Activated gamma-delta T cell treated with Interleukin-2 at 50 U/mL for 16 hours (primary cell): ENCODE measurements at places on chromosomes 12 and 14.

DNA sequence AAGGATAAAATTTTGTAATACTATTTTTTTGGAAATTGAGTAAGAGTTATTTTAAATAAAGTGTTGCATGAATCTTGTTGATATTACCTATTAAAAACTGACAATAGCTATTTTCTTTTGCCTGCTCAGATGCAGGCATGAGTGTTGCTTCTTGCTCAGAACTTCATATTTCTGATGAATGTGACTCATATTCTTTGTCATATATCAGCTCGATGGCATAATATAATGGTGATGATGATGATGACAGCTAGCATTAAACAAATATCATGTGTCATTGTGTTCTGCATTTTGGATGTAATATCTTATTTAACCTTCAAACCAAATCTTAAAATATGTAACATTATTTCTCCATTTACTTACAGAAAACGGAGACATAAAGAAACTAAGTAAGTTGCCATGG lies 605.5 kb upstream of the FOXG1 start:
- no peak for DNase-seq

GRCh38 chr12:109461846-109462756 lies 15.0 kb downstream of the KCTD10 start:
- no peak for DNase-seq

GRCh38 chr12:27343255-27344000 lies 10.8 kb downstream of the BMAL2 start:
- DNase-seq: no peak

GRCh38 chr12:104352106-104352713 lies 48.7 kb downstream of the EID3 start:
- no peak for DNase-seq

GRCh38 chr12:98752726-98753125 lies 107.6 kb downstream of the APAF1 start:
- no peak for DNase-seq

- DNase-seq: no peak
Measured at GRCh38 chr12:89162589-89163261, 189.6 kb downstream of the DUSP6 start.
